Fibroblast of skin of left biceps (primary cell): ENCODE measurements at places on chromosomes 7 and 10.

GRCh38 chr7:38673795-38674194 lies 42.6 kb upstream of the AMPH start:
- peak; percentile 40 for DNase-seq

- no peak for DNase-seq
These were observed 62.3 kb upstream of the PDLIM1 start for GRCh38 chr10:95353123-95353522.

GRCh38 chr10:89981891-89982290 lies 280.5 kb downstream of the KIF20B start:
- no peak for DNase-seq

- DNase-seq, result no peak
These were observed 18.2 kb downstream of the CALML5 start for GRCh38 chr10:5481121-5481520.

DNA sequence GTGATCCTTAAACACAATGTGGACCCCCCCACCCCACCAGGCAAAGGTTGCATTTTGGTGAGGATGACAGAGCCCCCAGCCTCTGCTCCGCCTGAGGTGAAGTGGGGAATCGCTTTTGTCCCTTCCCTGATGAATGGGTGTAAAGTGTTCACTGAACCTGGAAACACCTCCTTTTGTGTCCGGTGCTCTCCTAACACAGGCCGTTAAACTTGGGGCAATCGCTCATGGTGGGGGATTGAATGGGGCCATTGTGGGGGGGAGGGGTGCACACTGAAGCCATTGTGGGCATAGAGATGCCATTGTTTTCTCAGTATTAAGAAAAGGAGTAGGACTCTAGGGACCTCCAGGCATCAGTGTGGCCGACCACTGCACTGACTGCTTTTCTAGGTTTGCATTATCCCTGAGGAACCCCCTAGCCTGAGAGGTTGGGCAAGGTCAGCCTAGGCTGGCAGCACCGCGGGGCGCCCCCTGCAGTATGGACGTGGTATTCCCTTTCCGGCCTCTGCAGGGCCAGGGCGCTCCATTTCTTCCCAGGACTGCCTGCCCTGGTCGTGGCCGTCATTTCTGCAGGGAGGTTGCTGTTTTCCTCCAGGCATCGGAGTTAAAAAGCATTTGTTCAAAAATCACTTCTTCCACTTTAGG lies 158.3 kb downstream of the TCF7L2 start:
- DNase-seq, result no peak

- no peak for DNase-seq
These were observed at the start of gene SCIN for GRCh38 chr7:12570534-12571461. Gene SCIN (plus strand): TSS chr7:12570720. CDS start chr7:12570787, 67 bp downstream.

GRCh38 chr10:116139886-116140285 lies 133.1 kb downstream of the GFRA1 start:
- no peak for DNase-seq

DNA sequence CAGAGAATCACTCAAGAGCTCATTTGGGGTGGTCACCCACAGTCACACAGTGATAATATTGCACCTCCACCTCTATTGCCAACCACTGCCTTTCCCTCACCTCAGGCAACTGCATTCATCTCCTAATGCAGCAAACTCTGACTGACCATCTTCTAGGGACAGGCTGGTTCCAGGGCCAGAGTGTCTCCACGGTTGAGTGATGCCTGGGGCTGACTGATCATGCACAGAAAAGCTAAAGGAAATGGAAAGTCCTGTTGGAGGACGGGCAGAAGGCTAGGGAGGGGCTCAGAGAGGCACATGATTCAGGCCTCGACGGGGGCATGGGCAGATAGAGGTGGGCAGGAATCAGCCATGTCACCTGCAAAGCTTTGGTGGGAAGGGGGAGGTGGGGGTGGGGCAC lies 127.1 kb upstream of the TNS3 start:
- no peak for DNase-seq

DNA sequence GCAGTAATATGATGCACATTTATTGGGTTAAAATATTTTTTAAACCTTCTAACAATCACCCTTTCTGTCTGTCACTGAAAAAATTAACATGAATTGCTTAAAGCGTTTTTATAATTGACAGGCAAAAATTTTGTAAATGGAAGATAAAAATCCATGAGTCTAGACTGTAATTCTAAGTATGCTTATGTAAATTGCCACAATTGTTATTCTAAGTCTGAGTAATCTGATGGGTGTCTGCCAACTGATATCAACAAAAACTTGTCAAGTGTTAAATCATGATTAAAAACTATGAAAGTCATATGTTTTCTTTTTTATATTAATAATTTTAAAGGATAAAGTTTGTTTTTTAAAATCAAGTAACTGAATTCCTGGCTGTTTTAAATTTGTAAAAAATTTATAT lies 208.2 kb downstream of the CDK14 start:
- DNase-seq, result no peak

DNA sequence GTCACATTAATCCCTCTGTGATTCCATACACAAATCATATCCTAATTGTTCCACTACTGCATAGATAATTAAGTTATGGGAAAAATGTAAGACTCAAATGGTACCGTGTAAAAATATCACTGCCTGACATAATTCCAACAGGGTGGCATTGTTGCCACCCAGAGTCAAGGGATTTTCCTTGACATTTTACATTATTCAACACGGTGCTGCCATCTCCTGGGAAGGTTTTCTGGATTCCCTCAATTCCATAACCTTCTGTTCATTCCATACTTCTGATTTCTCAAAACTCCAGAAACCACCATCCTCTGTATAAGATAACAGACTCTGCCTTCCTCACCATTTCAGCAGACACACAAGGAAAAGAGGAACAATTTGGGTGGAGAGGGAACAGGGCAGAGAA lies 495.9 kb downstream of the XPNPEP1 start:
- DNase-seq, result no peak

GRCh38 chr7:55438085-55438756 lies 73.1 kb downstream of the LANCL2 start:
- no peak for DNase-seq

DNA sequence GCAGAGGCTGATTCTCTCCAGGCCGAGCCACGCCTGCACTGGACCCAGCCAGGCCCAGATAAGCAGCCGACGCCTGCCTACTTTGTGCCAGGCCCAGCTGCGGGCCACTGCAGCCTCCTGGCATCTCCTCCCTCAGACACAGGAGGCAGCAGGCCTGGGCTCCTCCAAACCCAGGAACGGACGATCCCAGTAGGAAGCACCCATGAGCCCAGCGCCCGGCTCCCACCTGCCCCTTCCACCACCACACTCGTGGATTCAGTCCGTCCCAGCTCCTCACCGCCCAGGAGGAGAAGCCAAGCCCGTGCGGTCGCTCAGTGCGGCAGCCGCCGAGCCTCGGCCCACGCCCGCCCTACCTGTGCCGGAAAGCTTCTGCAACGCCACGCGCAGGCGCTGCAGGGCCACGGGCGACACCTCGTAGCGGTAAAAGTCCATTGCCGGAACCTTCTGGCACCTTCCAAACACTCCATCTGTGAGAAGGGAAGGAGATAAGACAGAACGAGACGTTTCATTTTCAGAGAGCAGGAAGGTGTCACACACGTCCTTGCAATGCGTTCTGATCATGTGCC lies 271.1 kb downstream of the PTPRN2 start:
- no peak for DNase-seq

- no peak for DNase-seq
These were observed 302.3 kb upstream of the AUTS2 start for GRCh38 chr7:69295977-69296376.

DNA sequence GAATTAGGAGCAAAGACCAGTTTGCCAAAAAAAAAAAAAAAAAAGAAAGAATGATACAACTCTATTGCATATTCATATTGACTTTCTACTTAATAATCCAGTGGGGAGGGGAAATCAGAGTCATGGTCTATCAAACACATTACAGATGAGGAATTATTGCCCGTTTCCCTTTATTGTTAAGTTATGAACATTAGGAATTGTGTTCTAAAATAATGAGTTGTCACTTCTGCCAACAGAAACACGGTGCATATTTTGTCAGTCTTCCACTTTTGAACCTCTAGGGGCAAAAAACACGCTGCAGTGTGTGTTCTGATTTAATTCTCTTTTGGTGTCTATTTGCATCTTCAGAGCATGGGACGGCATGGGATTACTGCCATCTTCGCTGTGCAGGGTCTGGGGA lies 115.7 kb upstream of the RHOBTB1 start:
- DNase-seq, result no peak

GRCh38 chr10:9066152-9066551 lies 1011.7 kb downstream of the GATA3 start:
- no peak for DNase-seq

GRCh38 chr10:57333880-57334279 lies 933.8 kb downstream of the IPMK start:
- no peak for DNase-seq

DNA sequence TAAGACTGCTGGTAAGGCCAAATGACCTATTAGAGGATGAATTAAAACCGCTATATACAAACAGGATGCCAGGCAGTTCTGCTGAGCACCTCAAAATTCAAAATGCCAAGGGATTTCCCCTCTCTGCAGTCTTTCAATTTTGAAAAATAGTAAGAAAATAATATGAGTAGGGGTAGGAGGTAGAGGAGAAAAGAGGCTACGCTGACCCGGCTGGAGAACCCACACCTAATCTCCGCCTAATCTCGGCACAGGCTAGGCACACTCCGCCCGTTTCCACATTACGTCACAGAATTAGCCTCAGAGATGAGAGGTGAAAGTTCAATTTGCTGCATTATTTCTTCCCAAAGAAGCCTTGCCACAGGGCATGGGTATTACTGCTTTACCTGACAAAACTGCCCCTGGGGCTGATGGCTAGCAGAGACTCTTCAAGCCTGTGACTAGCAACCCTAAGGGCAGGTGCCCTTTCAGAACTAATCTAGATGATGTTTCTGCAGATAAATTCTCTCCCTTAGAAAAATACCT lies 21.3 kb upstream of the SPOCK2 start:
- DNase-seq, result no peak

DNA sequence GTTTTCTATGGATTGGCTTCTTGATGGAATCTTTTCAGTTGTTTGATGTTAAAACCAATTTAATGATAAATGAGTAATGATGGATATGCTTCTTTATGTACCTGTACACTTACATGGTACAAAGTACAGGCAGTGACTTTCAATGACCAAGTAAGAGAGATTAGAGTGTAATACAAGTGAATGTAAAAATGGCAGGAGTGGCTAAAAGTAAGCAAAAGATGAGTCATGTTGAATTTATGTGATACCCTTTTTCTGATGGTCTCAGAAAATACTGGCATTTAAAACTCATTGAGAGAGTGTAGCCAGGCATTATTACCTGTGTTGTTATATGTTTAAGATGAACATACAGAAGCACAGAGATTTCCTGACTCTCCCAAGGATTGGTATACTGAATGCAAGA lies 97.1 kb downstream of the GPR85 start:
- DNase-seq, result no peak

DNA sequence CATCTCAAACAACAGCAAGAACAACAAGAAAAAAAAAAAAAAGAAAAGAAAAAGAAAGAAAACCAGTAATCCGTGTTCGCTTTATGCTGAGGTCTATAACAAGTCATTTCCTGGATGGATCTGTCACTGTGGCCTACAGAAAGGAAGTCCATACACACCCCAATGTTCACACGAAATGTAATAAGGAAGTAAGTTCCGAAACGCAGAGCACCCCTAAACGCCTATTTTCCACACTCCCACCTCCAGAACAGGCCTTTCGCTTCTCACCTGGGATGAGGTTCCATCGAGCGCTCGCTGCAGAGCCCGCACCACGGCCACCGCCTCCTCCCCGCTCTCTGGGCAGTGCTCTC lies 735 bp downstream of the ZNF394 start:
- no peak for DNase-seq

DNA sequence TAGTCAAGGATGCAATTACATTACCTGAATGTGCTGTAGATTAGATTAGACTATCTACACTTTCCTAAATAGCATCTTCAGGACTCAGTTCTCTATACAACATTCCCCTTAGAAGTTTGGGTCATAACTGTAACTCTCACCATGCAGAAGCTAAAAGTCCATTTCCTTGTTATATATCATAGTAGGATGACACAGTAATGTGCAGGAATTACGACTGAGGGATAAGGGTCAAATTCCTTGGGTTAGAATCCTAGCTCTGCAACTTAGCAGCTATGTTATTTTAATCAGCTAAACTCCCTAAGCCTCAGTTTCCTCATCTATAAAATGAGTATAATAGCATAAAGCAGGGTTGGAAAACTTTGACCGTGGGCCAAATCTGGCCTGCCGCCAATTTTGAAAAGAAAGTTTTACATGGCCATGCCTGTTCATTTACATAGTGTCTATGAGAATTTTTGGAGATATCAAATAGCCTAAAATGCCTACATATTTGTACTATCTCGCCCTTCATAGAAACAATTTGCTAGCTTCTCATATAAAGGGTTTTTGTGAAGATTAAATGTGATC lies 14.8 kb downstream of the NRCAM start:
- DNase-seq, result no peak

DNA sequence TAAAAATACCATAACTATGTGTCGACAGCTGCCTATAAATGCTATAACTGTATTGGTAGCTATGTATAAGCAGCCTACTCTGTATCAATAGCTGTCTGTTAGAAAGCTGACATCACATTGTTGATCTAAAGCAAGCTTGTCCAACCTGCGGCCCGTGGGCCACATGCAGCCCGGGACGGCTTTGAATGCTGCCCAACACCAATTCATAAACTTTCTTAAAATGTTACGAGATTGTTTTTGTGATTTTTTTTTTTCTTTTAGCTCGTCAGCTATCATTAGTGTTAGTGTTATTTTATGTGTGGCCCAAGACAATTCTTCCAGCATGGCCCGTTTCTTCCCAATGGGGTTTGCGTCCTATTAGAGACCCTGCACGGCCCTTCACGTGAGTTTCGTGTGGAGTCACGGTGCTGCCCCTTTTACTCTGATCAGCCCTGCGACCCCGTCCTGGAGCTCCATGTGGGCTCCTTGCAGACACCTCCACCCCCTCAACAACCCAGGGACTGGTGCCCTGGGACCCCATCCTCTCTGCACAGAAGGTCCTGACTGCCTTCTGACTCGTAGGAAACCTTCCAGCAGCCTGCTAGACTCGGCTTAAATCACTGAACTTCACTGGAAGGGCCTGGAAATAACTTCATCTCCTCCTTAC lies 4.5 kb upstream of the PRKAR1B start:
- no peak for DNase-seq

GRCh38 chr7:69624435-69625230 lies 26.4 kb downstream of the AUTS2 start:
- no peak for DNase-seq

- DNase-seq, result no peak
These were observed 188.0 kb downstream of the GRID1 start for GRCh38 chr10:86178401-86179152.

DNA sequence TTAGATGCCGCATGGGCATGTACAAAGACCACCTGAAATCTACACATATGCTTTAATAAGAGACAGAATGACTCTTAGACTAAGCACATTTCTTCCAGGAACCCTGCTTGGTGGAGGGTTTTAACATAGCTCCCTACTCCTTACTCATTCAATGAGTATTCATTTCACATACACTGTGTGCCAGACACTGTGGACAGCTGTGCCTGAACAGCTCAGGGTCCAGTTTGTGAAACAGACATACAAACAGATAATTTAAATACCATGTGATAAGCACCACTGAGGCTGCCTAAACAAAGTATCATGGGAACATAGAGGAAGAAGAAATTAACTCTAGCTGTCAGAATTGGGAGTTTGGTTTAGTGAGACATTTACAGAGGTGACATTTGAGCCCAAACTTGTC lies 65.2 kb upstream of the ITPRID1 start:
- no peak for DNase-seq
